Hepatic stellate cell (primary cell): ENCODE measurements at places on chromosomes 5 and 9.

- DNase-seq, result no peak
Observed at GRCh38 chr5:87876616-87877015, 392.0 kb downstream of the TMEM161B start.

- no peak for DNase-seq
Observed at GRCh38 chr9:32253731-32254130, 130.7 kb upstream of the ACO1 start.

GRCh38 chr5:82459626-82460025 lies 181.5 kb upstream of the RPS23 start:
- DNase-seq, result no peak

DNA sequence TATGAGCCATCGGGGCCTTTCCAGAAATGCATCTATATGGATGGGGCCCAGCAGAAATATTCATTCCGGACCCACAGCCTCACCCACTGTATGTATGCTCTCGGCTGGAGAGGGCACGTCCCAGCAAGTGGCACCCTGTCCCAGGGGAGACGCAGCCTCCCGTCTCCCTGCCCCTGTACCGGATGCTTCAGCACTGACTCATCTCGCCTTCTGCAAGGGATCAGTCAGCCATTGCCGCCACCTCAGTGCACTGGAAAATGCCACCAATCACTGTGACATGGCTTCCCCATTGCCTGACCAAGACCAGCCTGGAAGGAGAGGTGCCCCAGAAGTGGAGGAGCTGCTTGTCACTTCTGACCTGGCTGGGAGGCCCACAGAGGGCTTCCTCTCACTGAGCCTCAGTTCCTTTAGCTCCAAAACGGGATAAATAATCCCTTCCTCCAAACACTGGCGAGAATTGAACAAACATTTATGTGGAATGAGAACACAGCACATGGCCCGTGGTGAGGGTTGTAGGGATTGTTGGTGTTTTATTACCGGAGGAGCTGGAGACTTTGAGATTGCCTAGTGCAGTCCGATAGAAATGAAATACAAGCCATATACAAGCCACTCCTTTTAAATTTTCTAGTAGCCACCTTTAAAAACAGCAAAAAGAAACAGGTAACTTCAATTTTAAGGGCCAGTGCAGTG lies 43.9 kb upstream of the ORM1 start:
- peak; percentile 82 for DNase-seq
